ENCODE measurements at places on chromosomes 16 and 17. TPM values are rescaled to one million over a fixed set of nuclear protein-coding genes. Genes with fewer than 3 reads are reported as not detected.

The PIRT gene
- not detected for total RNA-seq

The CFAP97D1 gene
- total RNA-seq, result not detected

The SLC4A1 gene
- total RNA-seq, result not detected

The AANAT gene
- total RNA-seq, result not detected

The SYNGR3 gene
- total RNA-seq, result 18.1 TPM

The ABCA8 gene
- not detected for total RNA-seq

The ZNF213 gene
- total RNA-seq, result 9.5 TPM

The ARHGDIG gene
- total RNA-seq, result not detected

The MYH3 gene
- 8.1 TPM for total RNA-seq

The MAP3K3 gene
- total RNA-seq, result 26.7 TPM

The ANKRD40CL gene
- not detected for total RNA-seq

DNA sequence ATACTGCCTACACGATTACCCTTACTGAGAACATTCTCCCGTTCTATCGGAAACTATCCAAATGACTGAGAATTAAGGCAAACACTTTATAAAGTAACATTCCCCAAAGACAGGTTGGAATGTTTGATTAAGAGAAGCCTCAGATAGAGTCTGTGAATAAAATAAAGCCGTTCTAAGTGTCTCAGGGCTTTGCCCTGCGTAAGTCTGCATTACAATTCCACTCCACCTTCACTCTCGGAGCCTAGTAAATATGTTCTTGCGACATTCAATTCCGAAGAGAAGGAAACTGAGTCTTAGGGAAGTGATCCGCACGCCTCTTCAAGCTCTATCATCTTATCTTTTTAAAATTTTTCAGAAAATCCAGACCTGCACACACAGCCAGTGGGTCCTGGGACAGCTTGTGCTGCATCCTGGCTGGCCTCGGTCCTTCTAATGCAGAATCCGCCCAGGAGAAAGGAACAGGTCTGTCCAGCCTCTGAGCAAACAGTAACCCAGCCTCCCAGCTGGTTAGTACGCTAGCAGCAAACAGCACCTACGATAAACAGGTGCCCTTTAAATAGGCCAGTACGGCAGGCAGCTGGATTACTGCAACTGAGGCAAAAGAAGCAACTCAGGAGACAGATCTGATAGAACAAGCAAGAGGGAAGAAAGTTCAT is 254.1 kb upstream of the IRX3 start:
- no peaks in the 10 kb centered on the region for H3K27me3 ChIP-seq
- no peak overlapping the region for H3K27ac ChIP-seq
- no peak for DNase-seq
- H3K36me3 ChIP-seq, result no peaks in the 10 kb centered on the region
- no peak overlapping the region for H3K4me3 ChIP-seq
- no peaks in the 10 kb centered on the region for H3K4me1 ChIP-seq

GRCh38 chr16:57795431-57795878 is 6.8 kb downstream of the KIFC3 start:
- DNase-seq, result peak; percentile 79
- H3K27ac ChIP-seq, result no peak overlapping the region
- H3K27me3 ChIP-seq, result peaks cover 24% of the 10 kb centered on the region
- no peaks in the 10 kb centered on the region for H3K36me3 ChIP-seq
- peaks cover 18% of the 10 kb centered on the region for H3K4me1 ChIP-seq
- no peak overlapping the region for H3K4me3 ChIP-seq

DNA sequence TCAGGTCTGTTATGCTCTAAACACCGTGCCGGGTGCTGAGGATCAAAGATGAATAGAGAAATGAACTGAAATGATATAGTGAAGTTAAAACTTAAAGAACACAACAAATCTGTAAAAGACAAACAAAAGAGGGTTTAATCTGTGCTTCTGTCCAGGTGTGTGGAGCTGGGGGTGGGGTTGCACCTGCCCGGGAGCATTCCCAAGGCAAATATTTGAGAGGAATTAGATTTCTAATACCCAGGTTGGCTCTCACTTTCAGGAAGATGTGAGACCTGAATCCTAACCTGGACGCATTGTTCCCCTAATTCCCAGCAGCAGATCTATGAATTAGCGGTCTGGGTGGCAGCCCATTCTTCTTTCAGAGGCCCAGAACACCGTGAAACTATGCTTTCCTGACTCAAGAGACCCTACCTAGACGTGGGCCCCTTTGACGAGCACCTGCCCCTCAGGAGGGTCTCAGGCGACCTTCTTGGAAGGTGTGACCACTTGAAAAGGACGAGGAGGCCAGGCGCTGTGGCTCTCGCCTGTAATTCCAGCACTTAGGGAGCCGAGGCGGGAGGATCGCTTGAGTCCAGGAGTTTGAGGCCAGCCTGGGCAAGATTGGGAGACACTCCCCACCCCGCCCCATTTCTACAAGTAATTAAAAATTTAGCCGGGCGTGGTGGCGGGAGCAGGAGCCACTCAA is 677 bp upstream of the RANGRF start:
- peaks cover 32% of the 10 kb centered on the region for H3K4me1 ChIP-seq
- H3K36me3 ChIP-seq, result peaks cover 6% of the 10 kb centered on the region
- H3K27me3 ChIP-seq, result no peaks in the 10 kb centered on the region
- H3K27ac ChIP-seq, result peak overlapping the region; percentile 96
- H3K4me3 ChIP-seq, result peak overlapping the region; percentile 99

DNA sequence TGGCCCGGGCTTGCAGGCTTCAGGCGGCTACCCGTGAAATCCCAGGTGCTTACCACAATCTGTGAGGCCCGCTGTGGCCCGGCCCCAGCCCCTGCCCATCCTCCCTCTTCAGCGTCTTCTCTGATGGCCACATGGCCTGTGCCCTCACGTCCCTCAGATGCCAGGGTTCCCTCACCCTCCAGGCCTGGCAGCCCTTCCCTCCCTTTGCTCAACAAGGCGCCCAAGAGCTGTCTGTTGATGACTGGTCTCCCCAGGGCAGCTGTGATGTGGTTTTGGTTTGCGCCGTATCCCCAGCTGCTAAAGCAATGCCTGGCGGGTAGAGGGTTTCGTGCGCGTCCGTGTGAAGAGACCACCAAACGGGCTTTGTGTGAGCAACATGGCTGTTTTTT is 35.1 kb downstream of the PMM2 start:
- H3K27me3 ChIP-seq, result no peaks in the 10 kb centered on the region
- no peak overlapping the region for H3K27ac ChIP-seq
- no peak for DNase-seq
- peaks cover 39% of the 10 kb centered on the region for H3K36me3 ChIP-seq
- H3K4me1 ChIP-seq, result peaks cover 12% of the 10 kb centered on the region
- no peak overlapping the region for H3K4me3 ChIP-seq

- no peak overlapping the region for H3K4me3 ChIP-seq
- H3K27me3 ChIP-seq, result no peaks in the 10 kb centered on the region
- no peak overlapping the region for H3K27ac ChIP-seq
- peaks cover 21% of the 10 kb centered on the region for H3K4me1 ChIP-seq
- H3K36me3 ChIP-seq, result no peaks in the 10 kb centered on the region
- DNase-seq, result no peak
Measured at GRCh38 chr17:73584987-73585386, 59.3 kb downstream of the SDK2 start.

DNA sequence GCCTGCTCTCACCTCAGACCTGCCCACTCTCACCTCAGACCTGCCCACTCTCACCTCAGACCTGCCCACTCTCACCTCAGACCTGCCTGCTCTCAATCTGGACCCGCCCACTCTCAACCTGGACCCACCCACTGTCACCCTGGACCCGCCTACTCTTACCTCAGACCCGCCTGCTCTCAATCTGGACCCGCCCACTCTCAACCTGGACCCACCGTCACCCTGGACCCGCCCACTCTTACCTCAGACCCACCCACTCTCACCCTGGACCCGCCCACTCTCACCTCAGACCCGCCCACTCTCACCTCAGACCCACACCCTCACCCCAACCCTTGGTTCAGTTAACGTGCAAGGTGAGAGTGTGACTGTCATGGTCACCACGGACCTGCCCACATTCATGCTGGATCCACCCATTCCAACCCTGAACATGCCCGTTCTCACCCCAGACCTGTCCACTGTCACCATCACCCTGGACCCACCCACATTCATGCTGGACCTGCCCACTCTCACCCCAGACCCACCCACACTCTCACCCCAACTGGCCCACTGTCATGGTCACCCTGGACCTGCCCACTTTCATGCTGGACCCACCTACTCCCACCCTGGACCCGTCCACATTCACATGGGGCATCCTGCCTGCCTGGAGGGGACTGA is 31.2 kb upstream of the ENPP7 start:
- no peaks in the 10 kb centered on the region for H3K36me3 ChIP-seq
- peaks cover 6% of the 10 kb centered on the region for H3K27me3 ChIP-seq
- no peak overlapping the region for H3K4me3 ChIP-seq

GRCh38 chr16:19659554-19659953 is 58.5 kb downstream of the KNOP1 start:
- no peak for DNase-seq
- no peaks in the 10 kb centered on the region for H3K4me1 ChIP-seq
- no peak overlapping the region for H3K4me3 ChIP-seq
- no peak overlapping the region for H3K27ac ChIP-seq
- no peaks in the 10 kb centered on the region for H3K27me3 ChIP-seq
- peaks cover 20% of the 10 kb centered on the region for H3K36me3 ChIP-seq

DNA sequence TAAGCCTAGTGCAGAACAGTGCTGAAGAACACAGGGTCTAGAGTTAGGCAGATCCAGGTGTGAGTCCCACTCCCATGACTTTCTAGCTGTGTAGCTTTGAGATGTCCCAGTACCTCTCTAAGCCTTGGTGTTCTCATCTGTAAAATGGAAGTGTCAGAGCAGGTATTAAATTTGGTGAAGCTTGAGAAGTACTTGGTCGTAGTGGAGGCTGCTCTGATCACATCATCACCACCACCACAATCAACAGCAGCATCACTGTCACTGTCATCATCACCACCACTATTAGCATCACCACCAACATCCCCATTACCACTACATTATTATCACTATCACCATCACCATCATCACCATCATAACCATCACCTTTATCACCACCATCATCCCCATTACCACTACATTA is 132.1 kb downstream of the CMIP start:
- no peaks in the 10 kb centered on the region for H3K27me3 ChIP-seq
- no peaks in the 10 kb centered on the region for H3K36me3 ChIP-seq
- H3K27ac ChIP-seq, result no peak overlapping the region
- DNase-seq, result no peak
- H3K4me3 ChIP-seq, result no peak overlapping the region
- H3K4me1 ChIP-seq, result no peaks in the 10 kb centered on the region

- H3K27ac ChIP-seq, result no peak overlapping the region
- H3K27me3 ChIP-seq, result peaks cover 1% of the 10 kb centered on the region
- no peak for DNase-seq
- no peak overlapping the region for H3K4me3 ChIP-seq
- H3K36me3 ChIP-seq, result no peaks in the 10 kb centered on the region
- no peaks in the 10 kb centered on the region for H3K4me1 ChIP-seq
Measured at GRCh38 chr16:50967827-50968612, 183.1 kb downstream of the SALL1 start.

GRCh38 chr17:82217530-82218204 is 5.0 kb upstream of the CCDC57 start:
- no peaks in the 10 kb centered on the region for H3K36me3 ChIP-seq
- no peak for DNase-seq
- peak overlapping the region; percentile 34 for H3K27ac ChIP-seq
- no peaks in the 10 kb centered on the region for H3K27me3 ChIP-seq
- peaks cover 23% of the 10 kb centered on the region for H3K4me1 ChIP-seq
- no peak overlapping the region for H3K4me3 ChIP-seq

GRCh38 chr17:34673516-34673915 is 94.1 kb downstream of the TMEM132E start:
- no peak overlapping the region for H3K27ac ChIP-seq
- H3K4me1 ChIP-seq, result no peaks in the 10 kb centered on the region
- no peaks in the 10 kb centered on the region for H3K36me3 ChIP-seq
- no peaks in the 10 kb centered on the region for H3K27me3 ChIP-seq

- no peak for DNase-seq
- H3K36me3 ChIP-seq, result peaks cover 9% of the 10 kb centered on the region
- no peaks in the 10 kb centered on the region for H3K4me1 ChIP-seq
- no peak overlapping the region for H3K27ac ChIP-seq
- no peak overlapping the region for H3K4me3 ChIP-seq
- H3K27me3 ChIP-seq, result no peaks in the 10 kb centered on the region
Measured at GRCh38 chr16:88045820-88046303, 94.6 kb downstream of the BANP start.

GRCh38 chr17:16415031-16415924 is at the start of gene TRPV2:
TSS of gene TRPV2 (plus strand) at chr17:16415571. CDS start at chr17:16417669, 2,098 bp downstream.
- DNase-seq, result peak; percentile 83
- H3K27ac ChIP-seq, result peak within 1 kb of the TSS; percentile 100
- peaks cover 20% of the 10 kb centered on the region for H3K36me3 ChIP-seq
- H3K4me1 ChIP-seq, result peaks cover 41% of the 10 kb centered on the region
- no peaks in the 10 kb centered on the region for H3K27me3 ChIP-seq
- peak within 1 kb of the TSS; percentile 100 for H3K4me3 ChIP-seq

- no peaks in the 10 kb centered on the region for H3K4me1 ChIP-seq
- no peak for DNase-seq
- H3K27ac ChIP-seq, result no peak overlapping the region
- peaks cover 19% of the 10 kb centered on the region for H3K36me3 ChIP-seq
- H3K4me3 ChIP-seq, result no peak overlapping the region
Measured at GRCh38 chr16:25177831-25178688, 38.7 kb upstream of the AQP8 start.

DNA sequence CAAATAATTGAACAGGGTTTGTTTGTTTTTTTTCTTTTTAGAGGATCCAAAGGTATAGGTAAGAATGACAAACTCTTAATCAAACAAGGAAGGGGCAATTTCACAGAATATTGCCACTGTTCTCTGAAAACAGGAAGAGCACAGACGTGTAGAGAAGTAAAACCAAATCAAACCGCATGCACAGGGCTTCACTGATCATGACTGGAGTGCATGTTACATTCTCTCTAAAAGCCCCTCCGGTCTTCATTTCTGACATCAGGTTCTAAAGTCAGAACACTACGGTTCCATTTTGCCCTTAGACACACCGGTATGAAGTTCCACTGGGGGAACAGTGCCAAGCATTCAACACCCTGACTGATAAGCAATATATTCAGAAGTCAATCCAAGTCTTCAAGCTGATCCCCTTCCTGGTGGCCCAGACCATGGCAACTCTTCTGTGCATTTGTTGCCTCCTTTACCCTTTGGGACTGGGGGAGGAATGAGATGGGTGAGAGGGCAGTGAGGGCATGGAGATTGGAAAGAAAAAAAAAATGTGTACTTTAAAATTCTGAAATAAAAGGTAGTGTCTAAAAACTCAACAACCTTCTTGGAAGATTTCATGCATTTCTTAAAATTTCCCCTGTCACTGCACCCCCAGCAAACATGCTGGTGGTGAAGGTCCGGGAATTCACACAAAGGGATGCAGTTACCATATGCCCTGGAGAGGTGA is 1.4 kb downstream of the MMD start:
- H3K36me3 ChIP-seq, result peaks cover 25% of the 10 kb centered on the region
- peak overlapping the region; percentile 92 for H3K4me3 ChIP-seq
- H3K4me1 ChIP-seq, result peaks cover 49% of the 10 kb centered on the region
- peaks cover 22% of the 10 kb centered on the region for H3K27me3 ChIP-seq
- DNase-seq, result peak; percentile 86
- H3K27ac ChIP-seq, result peak overlapping the region; percentile 95

GRCh38 chr16:86427433-86427851 is 82.9 kb upstream of the FOXF1 start:
- H3K36me3 ChIP-seq, result no peaks in the 10 kb centered on the region
- H3K27ac ChIP-seq, result no peak overlapping the region
- H3K4me3 ChIP-seq, result no peak overlapping the region
- no peaks in the 10 kb centered on the region for H3K27me3 ChIP-seq

Data from activated CD4-positive, alpha-beta T cell treated with anti-CD3 and anti-CD28 coated beads, Interleukin-2, amount 10 ng/mL, durations not matched to agents 24 days and 14 days (primary cell).